Urothelium cell line (cell line): ENCODE measurements at places on chromosomes 5 and 9.

DNA sequence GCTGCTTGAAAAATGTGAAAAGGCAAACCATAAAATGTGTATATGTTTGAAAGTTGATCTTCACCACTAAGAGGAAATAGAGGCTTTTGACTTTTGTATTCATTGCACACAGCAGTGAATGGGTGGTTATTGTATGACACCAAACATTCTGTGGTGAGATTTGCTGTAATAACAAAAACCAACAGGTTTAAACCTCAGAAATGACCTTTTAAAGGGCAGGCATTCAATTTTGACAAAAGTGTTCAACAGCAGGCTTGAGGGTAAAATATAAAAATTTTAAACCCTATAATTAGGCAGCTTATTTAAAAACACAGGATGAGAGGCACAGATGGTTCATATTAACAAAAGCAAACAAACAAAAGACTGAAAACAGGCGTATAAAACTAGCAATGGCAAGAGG is 128.1 kb upstream of the NUDT12 start:
- no peak for DNase-seq

- DNase-seq: no peak
Observed at GRCh38 chr5:65535529-65535987, 27.4 kb downstream of the CENPK start.

DNA sequence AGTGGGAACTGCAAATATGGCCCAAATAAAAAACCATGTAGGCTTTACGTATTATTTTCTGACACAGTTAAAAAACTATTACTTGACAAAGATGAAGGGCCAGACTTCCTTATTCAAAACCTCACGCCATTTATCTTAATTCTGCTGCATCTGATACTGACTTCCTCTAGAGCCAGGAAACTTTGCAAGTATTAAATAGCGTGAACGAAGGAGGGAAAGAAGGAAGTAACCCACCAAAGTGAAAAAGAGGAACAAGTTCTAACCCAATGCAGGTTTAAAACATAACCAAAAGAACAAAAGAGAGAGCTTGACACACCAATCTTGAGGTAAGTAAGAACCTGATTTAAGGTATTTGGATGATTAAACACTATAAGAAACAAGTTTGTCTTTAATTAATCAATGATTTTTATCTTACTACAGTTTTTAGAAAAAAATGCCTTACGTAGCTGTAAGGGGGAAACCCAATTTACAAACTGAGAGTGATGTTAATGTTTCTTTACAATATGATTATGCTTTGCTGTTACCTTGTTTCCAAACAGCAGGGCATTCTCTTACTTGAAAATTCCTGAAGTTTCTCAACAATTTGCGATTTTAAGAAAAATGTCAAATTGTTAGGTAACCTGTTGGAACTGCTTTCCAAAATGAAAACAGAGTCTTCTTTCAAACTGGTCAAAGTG is at the start of gene GAPT:
TSS of gene GAPT (plus strand) at position 220 of the 677 bp plus-strand sequence. CDS start 3,102 bp downstream, outside the sequence.
- DNase-seq: no peak

DNA sequence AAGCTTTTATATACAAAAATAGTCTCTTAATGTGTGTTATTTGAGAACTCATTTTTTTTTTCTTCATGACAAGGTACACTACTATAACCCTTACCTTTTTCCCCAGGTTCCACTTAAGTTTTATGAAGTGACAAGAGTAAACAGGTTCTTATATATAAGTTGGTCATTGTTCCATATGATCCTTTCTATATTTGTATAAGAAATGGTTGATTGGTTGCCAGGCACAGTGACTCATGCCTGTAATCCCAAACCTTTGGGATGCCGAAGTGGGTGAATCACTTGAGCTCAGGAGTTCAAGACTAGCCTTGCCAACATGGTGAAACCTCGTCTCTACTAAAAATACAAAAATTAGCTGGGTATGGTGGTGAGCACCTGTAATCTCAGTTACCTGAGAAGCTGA is 108.3 kb downstream of the PCSK1 start:
- DNase-seq: peak; percentile 19

- DNase-seq: no peak
Observed at GRCh38 chr9:91308191-91308590, 53.5 kb downstream of the AUH start.

DNA sequence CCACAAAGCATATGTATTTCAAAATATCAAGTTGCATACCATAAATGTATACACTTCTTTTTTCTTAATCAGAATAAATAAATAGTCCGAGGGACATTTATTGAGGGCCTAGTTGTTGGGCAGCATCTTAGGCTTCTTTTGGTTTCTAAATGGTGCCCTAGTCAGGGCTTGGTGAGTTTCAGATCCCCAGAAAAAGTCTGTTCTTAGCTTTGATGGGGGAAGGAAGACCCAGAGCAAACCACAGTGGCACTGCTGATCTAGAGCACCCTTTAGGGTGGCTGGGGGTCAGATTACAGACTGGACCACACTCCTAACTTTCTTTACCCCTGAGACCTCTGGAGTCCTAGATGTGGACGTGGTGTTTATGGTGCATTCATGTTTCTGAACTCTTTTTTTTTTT is 97.8 kb downstream of the C9orf152 start:
- no peak for DNase-seq

GRCh38 chr9:99822109-99822805 is 572 bp downstream of the NR4A3 start:
- peak; percentile 29 for DNase-seq

- no peak for DNase-seq
Observed at GRCh38 chr9:272251-273213, 57.9 kb downstream of the DOCK8 start.

- no peak for DNase-seq
Observed at GRCh38 chr9:99578666-99579065, 243.0 kb upstream of the NR4A3 start.

DNA sequence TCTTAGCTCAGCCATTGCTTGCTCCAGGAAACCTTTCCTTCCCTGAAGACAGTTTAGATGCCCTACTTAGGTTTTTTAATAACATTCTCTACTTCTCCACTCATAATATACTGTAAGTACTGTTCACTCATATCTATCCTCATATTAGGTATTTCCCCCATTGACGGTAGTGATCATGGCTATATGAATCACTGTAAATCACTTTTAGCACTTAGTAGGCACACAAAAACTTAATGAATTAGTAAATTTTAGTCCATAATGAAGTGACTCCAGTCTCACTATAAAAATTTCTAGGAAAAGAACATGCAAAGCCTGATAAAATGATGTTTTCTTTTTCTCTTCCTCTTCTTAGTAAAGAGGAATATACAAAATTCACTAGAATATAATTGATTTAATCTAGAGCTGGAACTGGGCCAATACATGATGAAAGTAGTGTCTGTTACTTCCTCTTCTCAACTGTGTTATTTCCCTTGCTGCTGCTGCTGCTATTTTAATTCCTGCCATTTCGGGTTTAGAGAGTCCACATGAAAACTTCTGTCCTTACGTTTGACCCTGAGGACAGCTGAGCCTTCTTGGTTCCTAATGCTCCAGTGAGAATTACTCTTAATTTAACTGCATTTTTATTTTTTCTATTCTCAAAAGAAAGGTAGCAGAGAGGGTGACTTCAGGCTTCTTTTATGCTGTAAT is 73.5 kb downstream of the LNPEP start:
- no peak for DNase-seq

DNA sequence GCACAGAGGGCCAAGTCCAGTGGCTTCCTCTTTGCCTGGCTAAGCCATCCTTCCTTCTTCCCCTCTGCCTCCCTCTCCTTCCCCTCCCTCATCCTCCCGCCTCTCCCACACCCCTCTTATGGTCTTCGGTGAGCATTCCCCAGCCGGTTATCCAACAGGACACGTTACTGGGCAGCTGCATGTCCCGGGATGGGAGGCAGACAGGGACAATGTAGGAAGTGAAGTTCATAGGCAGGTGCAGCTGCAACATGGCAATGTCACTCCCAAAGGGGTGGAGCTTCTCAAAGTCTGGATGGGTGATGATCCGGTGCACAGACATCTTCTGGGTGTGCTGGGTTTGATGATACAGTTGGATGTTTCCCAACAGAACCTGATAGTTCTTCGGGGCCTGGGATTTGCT is 71.4 kb upstream of the SPTLC1 start:
- DNase-seq: no peak

- DNase-seq: no peak
Observed at GRCh38 chr9:6785682-6786081, 27.9 kb downstream of the KDM4C start.

DNA sequence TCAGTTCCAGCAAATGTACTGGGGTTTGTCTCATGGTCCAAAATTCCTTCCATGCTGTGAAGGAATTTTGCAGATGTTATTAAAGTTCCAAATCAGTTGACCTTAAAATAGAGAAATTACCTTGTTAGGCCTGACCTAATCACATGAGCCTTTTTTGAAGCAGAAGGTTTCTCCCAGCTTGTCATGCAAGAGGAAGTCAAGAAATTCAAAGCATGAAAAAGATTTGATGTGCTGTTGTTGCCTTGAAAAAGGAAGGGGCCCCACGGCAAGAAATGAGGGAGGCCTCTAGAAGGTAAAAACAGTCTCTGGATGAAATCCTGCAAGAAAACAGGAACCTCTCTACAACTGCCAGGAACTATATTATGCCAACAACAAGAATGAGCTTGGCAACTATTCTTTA is 24.2 kb upstream of the HAPLN1 start:
- no peak for DNase-seq

GRCh38 chr9:105431424-105432246 is 16.2 kb upstream of the FSD1L start:
- DNase-seq: no peak
